ENCODE measurements at places on chromosomes 7 and 10. TPM values are rescaled to one million over a fixed set of nuclear protein-coding genes. Genes with fewer than 3 reads are reported as not detected.

GRCh38 chr7:44689427-44689826 lies 59.2 kb upstream of the ZMIZ2 start:
- no peak overlapping the region for H3K4me3 ChIP-seq
- no peaks in the 10 kb centered on the region for H3K27me3 ChIP-seq
- H3K27ac ChIP-seq = no peak overlapping the region
- DNase-seq = no peak
- no peaks in the 10 kb centered on the region for H3K4me1 ChIP-seq
- peaks cover 23% of the 10 kb centered on the region for H3K36me3 ChIP-seq

DNA sequence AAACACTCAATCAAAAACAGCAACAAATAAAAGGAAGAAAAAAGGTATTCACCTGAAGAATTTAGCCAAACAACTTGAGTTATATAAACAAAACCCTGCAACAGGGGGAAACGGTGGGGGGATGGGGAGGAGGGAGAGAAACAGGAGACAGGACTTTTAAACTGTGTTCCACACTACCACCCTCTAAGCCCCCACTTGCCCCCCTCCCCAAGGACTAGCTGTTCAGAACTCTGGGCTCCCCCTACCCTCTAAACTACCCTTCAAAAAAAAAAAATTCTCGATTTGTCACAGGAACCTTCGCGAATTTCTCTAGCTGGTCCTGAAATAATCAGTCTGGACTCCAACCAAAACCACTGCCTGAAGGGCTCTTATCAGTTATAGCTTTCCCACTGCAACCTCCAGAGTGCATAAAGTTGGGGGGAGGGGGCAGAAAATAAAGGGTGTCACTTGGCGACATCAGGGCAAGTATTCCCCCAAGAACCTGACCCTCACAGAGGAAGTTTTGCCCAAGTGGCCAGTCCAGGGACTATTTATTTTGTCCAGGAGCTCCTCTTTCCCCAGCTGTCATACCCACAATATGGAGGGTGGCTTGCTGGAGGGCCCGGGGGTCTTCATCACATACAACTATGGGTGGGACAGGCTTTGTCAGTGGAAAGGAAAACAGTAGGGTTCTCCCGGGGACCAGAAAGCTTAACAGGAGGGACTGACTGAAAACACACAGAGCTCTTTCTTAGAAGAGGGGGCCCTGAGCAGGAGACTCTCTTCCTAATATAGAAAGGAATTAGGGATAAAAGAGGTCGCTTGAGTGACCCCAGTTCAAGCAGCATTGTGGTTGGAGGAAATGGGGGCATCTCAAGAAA lies 1.3 kb downstream of the UBE2H start:
- peaks cover 7% of the 10 kb centered on the region for H3K36me3 ChIP-seq
- H3K4me3 ChIP-seq = peak overlapping the region; percentile 89
- DNase-seq = no peak
- H3K27me3 ChIP-seq = no peaks in the 10 kb centered on the region
- peaks cover 50% of the 10 kb centered on the region for H3K4me1 ChIP-seq
- H3K27ac ChIP-seq = peak overlapping the region; percentile 77

- no peaks in the 10 kb centered on the region for H3K4me1 ChIP-seq
- H3K27me3 ChIP-seq = 0 out of 2 replicates have a peak, but pooled peaks cover 2% of the 10 kb centered on the region
- no peak overlapping the region for H3K4me3 ChIP-seq
These were observed 53.9 kb upstream of the HMX3 start for GRCh38 chr10:123081896-123082295.

GNGT1 gene
- total RNA-seq = not detected

DNA sequence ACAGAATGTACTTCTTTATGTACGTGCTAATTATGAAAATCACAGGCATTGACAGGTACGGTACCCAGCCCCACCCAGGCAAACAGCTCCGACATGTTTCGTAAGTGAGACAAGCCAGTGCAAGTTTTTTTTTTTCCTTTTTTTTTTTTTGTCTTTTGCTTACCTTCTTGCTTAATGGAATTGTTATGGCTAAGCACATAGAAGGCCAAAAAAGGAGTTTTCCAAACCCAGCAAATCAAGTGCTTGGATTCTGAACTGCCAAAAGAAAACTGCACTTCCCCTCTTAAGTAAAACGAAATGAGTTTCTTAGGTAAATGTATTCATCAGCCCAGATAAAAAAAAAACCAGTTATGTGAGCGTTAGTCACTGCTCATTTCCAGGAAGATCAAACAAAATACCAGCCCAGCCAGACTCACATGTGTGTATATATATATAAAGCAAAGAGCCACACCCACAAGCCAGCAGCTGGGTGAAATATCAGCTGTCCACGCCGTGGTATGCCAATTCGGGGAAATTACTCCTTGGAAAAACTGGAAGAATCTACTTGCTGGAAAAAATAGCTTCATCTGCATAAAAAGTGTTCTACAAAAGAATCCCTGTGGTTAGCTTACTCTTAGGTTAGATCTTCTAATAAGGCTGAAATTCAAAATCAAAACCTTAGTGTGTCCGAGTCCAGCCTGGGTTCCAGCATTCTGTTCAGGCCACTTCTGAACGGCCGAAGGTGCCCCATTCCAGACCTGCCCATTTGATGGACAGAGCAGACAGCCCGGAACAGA lies 8.0 kb downstream of the KLF6 start:
- peak; percentile 90 for DNase-seq
- no peak overlapping the region for H3K4me3 ChIP-seq
- H3K4me1 ChIP-seq = peaks cover 76% of the 10 kb centered on the region
- H3K36me3 ChIP-seq = peaks cover 82% of the 10 kb centered on the region
- H3K27ac ChIP-seq = peak overlapping the region; percentile 68

PNLIP gene
- not detected for total RNA-seq

CCDC7 gene
- total RNA-seq = 4.8 TPM

MYO3A gene
- not detected for total RNA-seq

- H3K36me3 ChIP-seq = peaks cover 36% of the 10 kb centered on the region
- no peak for DNase-seq
- peak overlapping the region; percentile 70 for H3K27ac ChIP-seq
- peaks cover 34% of the 10 kb centered on the region for H3K4me1 ChIP-seq
- no peaks in the 10 kb centered on the region for H3K27me3 ChIP-seq
- H3K4me3 ChIP-seq = no peak overlapping the region
These were observed 15.2 kb downstream of the SND1 start for GRCh38 chr7:127667017-127667670.

DNA sequence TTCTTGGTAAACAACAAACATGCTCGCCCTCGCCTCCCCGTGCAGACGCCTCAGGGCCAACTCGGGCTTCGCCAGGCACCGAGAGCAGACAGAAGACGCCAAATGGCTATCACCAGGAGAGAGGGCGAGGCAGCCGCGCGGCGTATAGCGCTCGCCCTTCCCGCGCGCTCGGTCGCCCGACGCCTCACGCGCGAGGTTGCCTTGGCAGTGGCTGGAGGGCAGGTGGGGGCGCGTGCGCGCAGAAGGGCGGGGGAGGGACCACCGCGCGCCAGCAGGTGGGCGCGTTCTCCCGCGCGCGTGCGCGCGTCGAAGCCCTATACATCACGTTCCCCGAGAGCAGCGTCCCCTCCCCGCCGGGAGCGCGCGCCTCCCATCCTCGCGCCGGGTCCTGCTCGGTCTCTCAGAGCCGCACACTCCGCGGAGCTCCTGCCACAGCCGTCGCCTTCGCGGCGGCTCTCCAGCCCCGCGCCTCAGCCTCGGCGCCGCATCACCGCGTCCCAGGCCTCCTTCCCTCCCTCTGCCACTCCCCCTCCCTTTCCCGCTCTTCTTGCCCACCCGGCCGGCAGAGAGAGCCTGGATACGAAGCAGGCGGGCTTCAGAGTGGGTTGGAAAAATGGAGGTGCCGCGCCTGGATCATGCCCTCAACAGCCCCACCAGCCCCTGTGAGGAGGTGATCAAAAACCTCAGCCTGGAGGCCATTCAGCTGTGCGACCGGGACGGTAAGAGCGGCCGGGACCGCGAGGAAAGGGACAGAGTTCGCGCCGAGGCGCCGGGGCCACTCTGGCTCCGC lies at the start of gene PHYHIPL:
PHYHIPL (plus strand) TSS at position 403 of the 790 bp plus-strand sequence; CDS start at position 614, 211 bp downstream.
- no peak within 1 kb of the TSS for H3K4me3 ChIP-seq
- no peak for DNase-seq
- H3K36me3 ChIP-seq = no peaks in the 10 kb centered on the region
- no peak within 1 kb of the TSS for H3K27ac ChIP-seq
- H3K27me3 ChIP-seq = peaks cover 30% of the 10 kb centered on the region

- H3K4me1 ChIP-seq = no peaks in the 10 kb centered on the region
- no peak for DNase-seq
- no peak overlapping the region for H3K27ac ChIP-seq
- no peak overlapping the region for H3K4me3 ChIP-seq
- no peaks in the 10 kb centered on the region for H3K36me3 ChIP-seq
These were observed 63.3 kb downstream of the IMMP2L start for GRCh38 chr7:111499027-111499426.
